ENCODE measurements at places on chromosomes 3 and 15.

DNA sequence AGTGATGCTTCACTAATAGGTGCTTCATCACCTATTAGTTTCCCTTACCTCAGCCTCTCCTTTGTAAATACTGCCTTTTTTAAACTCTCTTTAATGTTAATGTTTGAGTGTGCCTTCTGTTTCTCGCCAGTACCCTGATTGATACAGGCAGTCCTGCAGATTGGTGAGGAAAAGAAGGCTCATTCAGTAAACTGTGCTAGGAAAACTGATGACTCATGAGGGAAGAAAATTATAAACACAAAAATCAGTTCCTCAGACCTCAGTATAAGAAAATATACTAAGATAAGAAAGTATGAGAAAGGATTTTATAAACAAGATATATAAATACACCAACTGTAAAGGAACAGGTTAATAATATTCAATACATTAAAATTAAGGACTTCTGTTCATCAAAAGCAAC lies 54.8 kb upstream of the OXTR start:
- no peak for DNase-seq

DNA sequence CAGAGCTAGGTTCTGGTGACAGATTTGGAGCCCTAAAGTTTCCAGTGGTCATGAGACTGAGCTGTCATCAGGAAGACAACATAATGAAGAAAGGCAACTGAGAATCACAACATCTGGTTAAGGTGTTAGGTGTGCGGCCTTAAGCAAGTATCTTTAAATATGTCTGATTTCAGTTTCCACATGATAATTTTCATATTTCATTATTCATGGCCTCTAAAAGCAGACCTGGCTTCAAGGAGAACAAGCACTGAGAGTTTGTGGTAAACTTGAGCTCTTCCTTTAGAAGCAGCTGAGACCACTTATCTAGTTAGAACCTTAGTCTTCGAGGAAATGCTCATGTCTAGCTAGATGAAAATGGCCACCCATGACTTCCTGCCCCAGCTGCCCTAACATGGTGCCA lies 25.7 kb upstream of the MYLK start:
- no peak for DNase-seq

GRCh38 chr3:177733233-177733632 lies 536.0 kb upstream of the TBL1XR1 start:
- no peak for DNase-seq

- DNase-seq, result no peak
Observed at GRCh38 chr3:146598535-146598934, 6.6 kb downstream of the PLSCR5 start.

DNA sequence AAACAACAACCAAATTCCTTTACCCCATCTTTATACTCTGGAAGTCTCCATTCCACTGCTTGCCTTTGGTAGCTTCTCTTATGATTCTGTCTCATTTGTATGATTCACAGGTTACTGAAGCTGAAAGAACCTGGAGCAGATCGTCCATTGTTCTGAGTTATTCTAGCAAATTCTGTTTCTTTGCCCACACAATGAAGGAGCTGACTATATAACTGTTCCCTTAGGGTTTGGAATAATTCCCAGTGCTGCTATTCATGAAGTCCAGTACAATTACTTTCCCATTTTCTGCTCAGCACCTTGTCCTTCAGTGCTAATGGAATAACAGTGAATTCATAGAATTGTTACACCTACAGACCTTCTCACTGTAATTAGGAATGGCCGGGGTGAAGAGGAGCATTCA lies 167.8 kb downstream of the CHST2 start:
- no peak for DNase-seq

DNA sequence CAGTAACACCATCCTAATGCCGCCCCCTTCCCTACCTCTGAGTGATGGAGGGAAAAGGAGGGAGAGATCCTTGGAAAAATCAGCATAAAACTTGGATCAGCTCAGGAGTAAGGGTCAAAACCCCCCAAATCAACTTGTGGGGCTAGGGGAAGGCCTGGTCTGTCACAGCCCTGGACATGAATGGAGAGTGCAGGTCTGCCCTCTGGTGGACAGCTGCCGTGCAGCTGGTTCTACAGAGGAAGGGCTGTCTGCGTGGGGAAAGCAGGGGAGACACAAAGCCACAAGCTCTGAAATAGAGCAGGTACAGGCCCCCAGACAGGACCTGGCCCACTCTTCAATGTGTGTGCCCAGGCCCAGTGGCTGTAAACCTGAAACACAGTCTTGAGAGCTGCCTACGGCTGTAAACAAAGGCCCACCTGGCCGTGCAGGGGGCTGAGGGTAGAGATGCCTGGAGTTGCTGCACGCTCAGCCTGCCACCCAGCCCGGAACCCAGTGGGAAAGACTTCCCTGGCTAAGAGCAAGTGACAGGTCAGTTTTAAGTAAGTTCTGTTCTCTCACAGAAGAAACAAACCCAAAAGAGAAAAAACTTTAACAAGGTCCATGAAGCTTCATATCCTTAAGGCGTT lies 16.4 kb downstream of the CLK3 start:
- DNase-seq, result peak; percentile 54

DNA sequence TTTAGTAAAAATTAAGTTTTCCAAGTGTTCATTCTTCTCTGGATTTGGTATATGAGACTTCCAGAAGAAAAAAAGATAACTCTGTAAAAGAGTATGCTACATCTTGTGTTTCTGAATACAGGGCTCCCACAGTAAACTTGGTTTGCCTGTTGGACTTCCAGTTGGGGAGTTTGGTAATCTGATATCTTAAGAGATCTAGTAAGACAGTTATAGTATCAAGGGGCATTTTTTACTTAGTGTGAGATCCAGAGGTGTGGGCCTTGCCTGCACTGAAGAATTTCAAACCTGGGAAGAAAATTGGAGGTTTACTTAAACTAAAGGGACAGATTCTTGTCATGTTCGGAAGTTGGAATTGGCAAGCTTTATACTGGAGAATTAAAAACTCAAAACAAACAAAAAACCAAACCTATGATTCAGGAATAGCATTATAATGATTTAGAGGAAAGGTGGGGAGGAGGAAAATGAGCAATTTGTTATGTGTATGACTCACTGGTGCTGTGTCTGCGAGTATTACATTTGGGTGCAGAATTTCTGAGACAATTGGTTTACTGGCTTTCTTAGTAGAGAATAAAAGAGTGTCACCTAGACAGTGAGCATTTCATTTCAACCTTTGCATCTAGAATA lies 58.9 kb upstream of the ULK4 start:
- DNase-seq, result no peak

- no peak for DNase-seq
Observed at GRCh38 chr3:137692803-137693431, 71.2 kb upstream of the SOX14 start.

DNA sequence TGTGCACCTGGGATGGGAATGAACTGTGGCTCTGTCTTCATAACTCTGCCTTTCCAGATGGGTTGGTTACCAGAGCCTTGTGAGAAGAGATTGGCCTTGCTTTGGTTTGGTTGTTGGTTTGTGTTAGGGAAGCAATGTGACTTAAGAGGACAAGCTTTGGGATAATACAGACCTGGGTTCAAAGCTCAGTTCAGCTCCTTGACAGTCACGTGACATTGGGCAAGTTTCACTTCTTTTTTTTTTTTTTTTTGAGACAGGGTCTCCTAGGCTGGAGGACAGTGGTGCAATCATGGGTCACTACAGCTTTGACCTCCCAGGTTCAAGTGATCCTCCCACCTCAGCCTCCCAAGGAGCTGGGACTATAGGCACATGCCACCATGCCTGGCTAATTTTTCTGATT lies 42.7 kb downstream of the CORO2B start:
- no peak for DNase-seq

GRCh38 chr3:151395806-151396205 lies 11.3 kb upstream of the P2RY12 start:
- no peak for DNase-seq

DNA sequence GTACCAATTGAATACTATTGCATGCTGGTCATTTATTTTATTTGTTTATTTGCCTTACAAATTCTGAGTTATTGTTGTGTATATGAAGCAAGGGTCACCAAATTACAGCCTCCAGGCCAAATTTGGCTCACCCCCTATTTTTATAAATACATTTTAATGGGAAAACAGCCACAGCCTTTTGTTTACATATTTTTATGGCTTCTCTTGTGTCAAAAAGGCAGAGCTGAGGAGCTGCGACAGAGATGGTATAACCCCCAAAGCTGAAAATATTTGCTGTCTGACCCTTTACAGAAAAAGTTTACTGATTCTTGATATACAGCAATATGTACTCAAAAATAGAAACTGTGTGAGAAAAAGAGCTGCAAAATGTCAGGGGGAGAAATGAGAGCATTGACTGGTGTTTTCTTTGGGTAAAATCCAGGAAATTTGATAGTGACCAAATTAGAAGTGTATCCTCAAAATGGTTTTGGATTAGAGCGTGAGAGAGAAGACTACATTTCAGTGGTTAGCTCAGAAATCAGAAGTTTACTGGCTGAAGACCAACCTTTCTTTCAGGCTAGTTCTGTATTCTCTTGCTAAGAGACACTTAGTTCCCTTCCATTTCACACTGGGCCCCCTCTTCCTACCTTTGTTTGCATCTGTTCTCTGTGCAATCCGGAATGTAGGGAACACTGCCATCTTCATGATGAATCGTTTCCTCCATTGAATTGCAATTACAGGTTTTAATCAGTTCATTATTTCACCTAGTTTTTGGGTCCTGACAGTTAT lies 757.8 kb downstream of the AGBL1 start:
- no peak for DNase-seq

All from CD4-positive, alpha-beta T cell treated with Interleukin-4 for 1 hour (primary cell).